ENCODE measurements at places on chromosomes 3 and 15.

DNA sequence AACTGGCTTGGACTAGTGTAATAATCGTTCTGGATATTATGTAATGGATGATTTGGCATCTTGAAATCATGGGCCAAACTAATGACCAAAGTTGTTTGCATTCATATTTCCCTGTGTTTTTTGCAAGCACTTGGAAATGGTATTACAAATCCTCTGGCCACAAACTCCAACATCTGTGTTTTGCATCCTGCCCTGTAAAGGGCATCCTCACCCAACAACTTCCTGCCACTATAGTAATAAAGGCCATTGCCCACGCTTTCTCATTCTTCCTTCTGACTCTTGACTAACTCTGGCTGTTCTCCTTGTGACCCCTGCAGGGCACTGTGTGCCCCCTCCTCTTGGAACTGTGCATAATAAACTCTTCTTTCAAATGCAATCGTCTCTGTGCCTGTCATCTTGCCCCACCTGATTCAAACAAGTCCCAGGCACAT, 25.4 kb upstream of the PSMD6 start:
- no peak for DNase-seq

DNA sequence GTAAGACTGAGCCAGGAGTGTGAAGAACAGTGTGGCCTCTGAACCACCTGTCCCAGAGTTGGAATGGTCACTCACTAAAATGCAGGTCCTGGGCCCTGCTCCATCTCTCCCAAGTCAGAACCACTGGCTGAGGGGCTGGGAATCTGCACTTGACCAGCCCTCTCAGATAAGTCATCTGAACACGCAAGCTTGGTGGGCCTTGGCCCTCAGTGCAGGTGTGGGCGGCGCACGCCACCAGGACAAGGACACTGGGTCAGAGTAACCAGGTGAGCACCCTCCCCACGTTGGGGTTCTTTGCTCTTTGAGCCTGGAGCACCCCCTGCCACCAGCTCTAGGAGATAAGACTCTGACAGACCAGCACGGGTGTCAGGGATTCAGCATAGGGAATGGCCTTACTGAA, 42.7 kb downstream of the KIF9 start:
- no peak for DNase-seq

DNA sequence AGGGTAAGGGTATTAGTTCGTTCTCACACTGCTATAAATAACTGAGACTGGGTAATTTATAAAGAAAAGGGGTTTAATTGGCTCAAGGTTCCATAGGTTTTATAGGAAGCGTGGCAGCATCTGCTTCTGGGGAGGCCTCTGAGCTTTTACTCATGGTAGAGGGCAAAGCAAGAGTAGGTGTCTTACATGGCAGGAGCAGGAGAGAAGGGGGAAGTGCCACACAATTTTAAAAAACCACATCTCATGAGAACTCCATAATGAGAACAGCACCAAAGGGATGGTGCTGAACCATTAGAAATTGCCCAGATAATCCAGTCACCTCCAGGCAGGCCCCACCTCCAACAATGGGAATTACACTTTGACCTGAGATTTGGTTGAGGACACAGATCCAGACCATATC, 12.2 kb downstream of the RNF111 start:
- DNase-seq, result no peak

- DNase-seq, result no peak
Observed at GRCh38 chr3:13296662-13297061, 123.5 kb downstream of the NUP210 start.

- no peak for DNase-seq
Observed at GRCh38 chr3:72361990-72362389, 486.3 kb downstream of the SHQ1 start.

- DNase-seq, result no peak
Observed at GRCh38 chr3:66497985-66498671, 2.7 kb downstream of the LRIG1 start.

- no peak for DNase-seq
Observed at GRCh38 chr3:42847731-42848130, 27.9 kb downstream of the CYP8B1 start.

GRCh38 chr3:182246870-182247269, 535.1 kb downstream of the SOX2 start:
- DNase-seq, result no peak

DNA sequence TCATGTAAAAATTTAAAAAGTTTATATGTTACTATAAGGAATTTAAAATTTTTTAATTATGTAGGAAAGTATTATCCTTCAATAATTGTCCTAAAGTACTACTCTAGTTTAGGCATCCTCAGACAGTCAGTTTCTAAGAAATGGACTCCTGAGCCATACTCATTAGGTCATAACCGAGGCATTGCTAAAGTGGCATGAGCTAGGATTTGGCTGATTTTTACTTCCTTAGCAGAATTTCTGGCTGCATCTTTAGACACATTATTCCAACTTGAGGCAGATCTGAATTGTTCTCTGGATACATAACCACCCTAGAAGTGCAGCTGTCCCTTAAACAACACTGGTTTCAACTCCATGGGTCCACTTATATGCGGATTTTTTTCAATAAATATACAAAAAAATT, 38.3 kb downstream of the IFT57 start:
- DNase-seq, result no peak

- DNase-seq, result no peak
Observed at GRCh38 chr3:180973543-180973942, 16.0 kb downstream of the DNAJC19 start.

DNA sequence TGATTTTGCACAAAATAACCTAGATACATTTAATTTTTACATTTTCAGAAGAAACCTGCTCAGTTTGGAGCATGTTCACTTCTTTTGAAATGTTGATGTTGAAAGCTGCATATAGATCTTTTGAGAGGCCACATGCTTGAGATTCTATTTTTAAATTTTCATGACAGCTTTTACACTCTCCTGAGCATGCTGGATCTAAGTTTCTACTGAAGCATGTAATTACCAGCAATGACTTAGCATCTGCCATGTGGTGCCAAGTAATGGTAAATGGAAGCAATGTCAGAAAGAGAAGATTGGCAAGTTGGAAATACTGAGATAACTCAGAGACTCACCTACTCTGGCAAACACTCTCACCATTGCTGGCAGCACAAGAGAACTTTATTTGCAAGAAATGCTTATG, 310.6 kb downstream of the NSUN3 start:
- DNase-seq, result no peak

DNA sequence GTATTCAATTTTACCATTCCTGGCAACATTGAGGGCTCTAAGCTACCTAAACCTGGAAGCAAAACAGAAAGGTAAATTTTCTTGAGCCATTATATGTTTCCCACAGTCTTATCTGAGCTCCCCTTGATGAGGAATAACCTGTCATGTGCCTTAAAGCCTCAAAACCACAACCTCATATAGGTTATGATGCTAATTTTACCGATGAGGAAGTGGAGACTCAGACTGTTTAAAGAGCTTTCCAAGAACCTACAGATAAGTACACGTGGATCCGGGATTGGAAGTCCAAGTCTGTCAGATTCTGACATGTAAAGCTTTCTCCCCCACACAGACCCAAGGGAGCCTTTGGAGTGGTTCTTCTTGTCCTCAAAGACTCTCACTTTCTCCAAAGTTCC, 140.5 kb downstream of the SEMA6D start:
- no peak for DNase-seq

GRCh38 chr15:92005154-92005553, 151.6 kb downstream of the SLCO3A1 start:
- DNase-seq, result no peak

GRCh38 chr3:127613406-127613805, 15.2 kb downstream of the MCM2 start:
- DNase-seq, result no peak

GRCh38 chr3:60577601-60578000, 673.7 kb downstream of the FHIT start:
- no peak for DNase-seq

DNA sequence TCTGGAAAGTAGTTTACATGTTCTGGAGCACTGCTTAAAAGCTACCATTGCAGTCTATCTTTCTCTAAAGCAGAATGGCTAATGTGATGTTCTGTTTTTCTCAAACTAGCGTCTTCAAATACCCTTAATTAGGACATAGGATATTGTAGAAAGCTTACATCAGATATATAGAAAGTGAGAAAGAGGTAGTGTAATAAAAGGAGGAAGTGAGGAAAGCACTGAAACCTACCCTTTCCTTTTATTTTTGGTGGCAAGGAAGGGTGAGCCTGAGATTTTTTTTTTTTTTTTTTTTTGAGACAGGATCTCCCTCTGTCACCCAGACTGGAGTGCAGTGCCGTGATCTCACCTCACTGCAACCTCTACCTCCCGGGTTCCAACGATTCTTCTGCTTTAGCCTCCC, 9.4 kb downstream of the SENP2 start:
- DNase-seq, result no peak

DNA sequence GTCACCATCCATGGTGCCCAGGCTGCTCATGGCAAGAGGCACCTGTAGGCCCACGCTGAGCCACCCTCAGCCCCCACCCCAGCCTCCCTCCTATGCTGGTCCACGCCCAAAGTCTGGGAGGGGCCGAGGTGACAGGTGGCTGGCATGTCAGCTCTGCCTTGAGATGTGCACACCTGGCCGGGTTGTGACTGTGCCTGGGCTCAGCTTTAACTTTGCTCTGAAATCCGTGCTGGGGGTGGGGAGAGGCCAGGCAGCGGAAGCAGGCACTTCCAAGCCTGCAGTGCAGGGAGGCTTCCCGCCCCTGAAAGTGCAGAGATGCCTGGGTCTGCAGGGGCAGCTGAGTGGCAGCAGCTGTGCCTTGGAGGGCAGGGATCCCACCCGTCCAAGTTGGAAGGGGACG, 1124.8 kb downstream of the SI start:
- no peak for DNase-seq

DNA sequence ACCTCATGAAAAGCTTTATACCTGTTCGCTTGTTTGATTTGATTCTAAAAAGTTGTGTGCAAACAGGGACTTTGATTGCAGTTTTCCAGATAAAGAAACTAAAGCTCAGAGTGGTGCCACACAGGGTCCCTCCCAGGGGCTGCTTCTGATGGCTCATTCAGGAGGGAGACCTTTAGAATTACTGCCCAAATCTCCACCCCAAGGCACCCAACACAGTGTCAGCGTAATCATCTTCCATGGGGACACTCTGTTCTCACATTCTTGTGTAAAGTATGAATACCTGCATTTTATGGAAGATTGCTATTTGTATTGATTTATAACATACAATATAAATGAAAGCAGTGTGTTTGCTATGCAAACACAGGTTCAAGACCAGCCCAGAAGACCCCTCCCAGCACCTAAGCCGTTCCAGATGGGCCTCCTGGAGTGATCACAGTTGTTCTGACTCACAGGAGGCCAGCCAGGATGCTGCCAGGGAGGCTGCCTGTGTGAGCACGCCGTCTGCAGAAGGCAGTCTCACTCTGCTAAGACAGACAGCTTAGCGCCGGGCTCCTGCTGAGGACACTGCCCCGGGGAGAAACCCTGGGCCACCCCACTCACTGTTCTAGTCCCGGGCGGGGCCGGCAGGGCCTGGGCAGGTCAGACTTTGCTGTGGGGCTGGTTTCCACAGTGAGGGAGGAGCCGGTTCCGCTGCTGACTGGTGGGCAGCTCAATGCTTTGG, 185.6 kb downstream of the FAM43A start:
- DNase-seq, result no peak

DNA sequence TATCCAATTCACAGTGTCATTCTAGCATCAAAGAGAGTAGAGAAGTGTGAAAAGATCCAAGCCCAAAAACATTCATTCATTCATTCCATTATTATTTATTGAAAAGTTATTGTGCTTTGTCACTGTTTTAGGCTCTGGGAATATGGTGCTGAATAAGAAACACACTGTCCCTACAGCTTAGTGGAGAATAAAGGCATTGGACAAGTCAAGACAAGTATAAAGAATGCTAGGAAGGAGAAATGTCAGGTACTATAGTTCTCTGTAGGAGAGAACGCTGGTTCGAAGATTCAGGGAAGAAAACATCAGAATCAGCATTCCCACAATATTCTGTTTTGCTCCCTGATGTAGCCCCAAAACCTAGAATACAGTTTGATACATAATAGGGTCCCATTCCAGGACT, 128.8 kb upstream of the CHRM5 start:
- no peak for DNase-seq
